ENCODE measurements at places on chromosomes 7 and 10.
A peak's percentile ranks its signal among the peaks of the same experiment; 100 is the strongest.

GRCh38 chr10:77669892-77670291 is 32.3 kb upstream of the KCNMA1 start:
- no peak overlapping the region for H3K27ac ChIP-seq
- no peak for DNase-seq
- H3K36me3 ChIP-seq = no peaks in the 10 kb centered on the region
- no peaks in the 10 kb centered on the region for H3K4me1 ChIP-seq

GRCh38 chr10:60962946-60963345 is 19.0 kb upstream of the RHOBTB1 start:
- H3K27me3 ChIP-seq = no peaks in the 10 kb centered on the region
- H3K27ac ChIP-seq = no peak overlapping the region
- no peak overlapping the region for H3K4me3 ChIP-seq
- no peaks in the 10 kb centered on the region for H3K36me3 ChIP-seq
- DNase-seq = no peak

GRCh38 chr7:69232445-69233376 is 365.6 kb upstream of the AUTS2 start:
- no peaks in the 10 kb centered on the region for H3K27me3 ChIP-seq
- H3K4me1 ChIP-seq = no peaks in the 10 kb centered on the region
- no peak overlapping the region for H3K4me3 ChIP-seq
- DNase-seq = no peak

DNA sequence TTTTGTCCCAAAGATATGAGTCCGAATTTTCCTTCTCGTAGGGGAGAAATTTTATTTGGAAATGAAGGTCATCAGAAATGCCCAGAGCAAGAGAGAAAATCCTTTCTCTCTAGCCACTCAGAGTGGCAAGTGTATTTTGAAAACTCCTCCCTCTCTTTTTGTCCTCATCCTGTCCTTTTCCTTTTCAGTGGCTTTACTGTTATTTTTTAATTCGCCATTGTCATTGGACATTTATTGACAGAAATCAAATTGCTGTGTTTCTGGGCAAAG is 39.6 kb downstream of the TET1 start:
- no peaks in the 10 kb centered on the region for H3K4me1 ChIP-seq
- H3K4me3 ChIP-seq = peak overlapping the region; percentile 70
- H3K27ac ChIP-seq = peak overlapping the region; percentile 61
- DNase-seq = no peak
- no peaks in the 10 kb centered on the region for H3K36me3 ChIP-seq

DNA sequence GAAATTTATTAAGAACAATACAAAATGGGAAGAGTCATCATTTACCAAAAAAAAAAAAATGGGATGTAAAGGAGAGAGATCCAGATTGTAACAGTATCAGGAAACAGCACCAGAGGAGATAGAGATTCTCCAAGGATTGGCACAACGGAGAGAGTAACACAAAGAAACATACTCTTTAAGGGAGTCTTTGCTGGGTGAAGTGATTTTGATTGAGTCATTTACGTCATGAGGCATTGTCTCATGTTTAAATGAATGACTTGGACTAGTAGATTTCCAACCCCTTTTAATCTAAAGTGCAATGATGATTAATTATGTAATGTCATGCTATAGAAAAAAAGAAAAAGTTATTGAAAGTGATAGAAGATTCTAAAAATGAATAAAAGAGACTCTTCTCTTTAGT is 68.8 kb downstream of the ITGB8 start:
- peaks cover 4% of the 10 kb centered on the region for H3K36me3 ChIP-seq
- no peak overlapping the region for H3K27ac ChIP-seq
- no peak overlapping the region for H3K4me3 ChIP-seq
- DNase-seq = no peak
- no peaks in the 10 kb centered on the region for H3K4me1 ChIP-seq

DNA sequence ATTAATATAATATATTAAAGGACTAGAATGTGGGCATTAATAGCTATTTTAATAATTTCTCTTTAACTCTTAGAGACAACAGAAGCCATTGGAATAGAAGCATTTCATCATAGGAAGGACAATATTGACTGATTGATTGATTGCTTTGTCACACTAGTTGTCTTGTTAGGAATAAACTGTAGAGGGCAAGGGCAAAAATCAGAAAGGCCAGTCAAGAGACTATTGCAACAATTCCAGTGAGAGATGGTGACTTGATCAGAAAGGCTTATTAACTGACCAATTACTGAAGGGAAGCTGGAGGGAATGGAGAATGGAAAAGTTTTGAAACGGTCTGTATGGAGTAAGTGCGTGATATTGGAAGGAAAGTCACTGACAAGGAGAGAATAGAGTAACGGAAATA is 87.3 kb downstream of the RUNDC3B start:
- H3K36me3 ChIP-seq = no peaks in the 10 kb centered on the region
- DNase-seq = no peak
- H3K27me3 ChIP-seq = no peaks in the 10 kb centered on the region
- no peak overlapping the region for H3K4me3 ChIP-seq
- H3K4me1 ChIP-seq = no peaks in the 10 kb centered on the region

DNA sequence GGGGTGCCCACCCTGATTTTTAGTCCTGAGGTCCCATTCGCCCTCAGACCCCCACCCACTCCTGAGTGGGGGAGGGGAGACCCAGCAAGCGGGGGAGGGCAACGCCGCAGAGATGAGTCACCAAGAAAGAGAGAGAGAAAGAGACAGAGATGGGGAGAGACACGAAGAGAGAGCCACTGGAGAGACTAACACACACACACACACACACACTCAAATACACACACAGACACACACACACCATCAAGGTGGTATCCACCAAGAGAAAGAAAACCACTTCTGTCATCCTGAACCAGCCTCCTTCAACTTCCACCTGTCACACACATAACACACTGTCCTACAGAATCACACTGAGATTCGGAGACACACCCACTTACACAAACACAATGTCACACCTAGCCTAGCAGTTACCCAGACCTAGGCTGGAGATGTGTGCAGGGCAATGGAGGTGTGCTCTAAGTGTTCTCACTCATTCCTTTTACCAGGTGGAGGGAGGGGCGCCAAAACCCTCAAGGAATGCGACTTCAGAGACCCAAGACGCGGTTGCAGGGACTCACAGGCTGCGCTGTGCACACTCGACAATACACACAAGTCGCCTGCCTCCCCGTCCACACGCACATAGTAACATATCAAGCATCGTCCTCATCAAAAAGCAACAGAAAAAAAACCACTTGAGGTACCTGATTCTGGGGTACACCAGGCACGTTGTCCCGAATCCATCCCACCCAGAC is 3.9 kb upstream of the VGF start:
- no peak overlapping the region for H3K27ac ChIP-seq
- H3K27me3 ChIP-seq = peaks cover 33% of the 10 kb centered on the region
- H3K4me3 ChIP-seq = no peak overlapping the region

DNA sequence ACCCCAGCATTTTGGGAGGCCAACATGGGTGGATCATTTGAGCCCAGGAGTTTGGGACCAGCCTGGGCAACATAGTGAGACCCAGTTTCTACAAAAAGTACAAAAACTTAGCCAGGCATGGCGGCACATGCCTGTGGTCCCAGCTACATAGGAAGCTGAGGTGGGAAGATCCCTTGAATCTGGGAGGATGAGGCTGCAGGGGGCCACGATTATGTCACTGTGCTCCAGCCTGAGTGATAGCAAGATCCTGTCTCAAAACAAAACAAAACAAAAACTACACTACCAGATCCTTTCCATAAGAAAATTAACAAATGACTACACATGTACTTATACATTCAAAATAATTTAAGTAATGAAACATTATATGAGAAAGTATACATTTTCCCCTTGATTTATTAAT is 116.4 kb upstream of the KLF6 start:
- H3K27ac ChIP-seq = no peak overlapping the region
- no peaks in the 10 kb centered on the region for H3K4me1 ChIP-seq
- no peaks in the 10 kb centered on the region for H3K36me3 ChIP-seq
- no peaks in the 10 kb centered on the region for H3K27me3 ChIP-seq
- no peak overlapping the region for H3K4me3 ChIP-seq
- DNase-seq = no peak

DNA sequence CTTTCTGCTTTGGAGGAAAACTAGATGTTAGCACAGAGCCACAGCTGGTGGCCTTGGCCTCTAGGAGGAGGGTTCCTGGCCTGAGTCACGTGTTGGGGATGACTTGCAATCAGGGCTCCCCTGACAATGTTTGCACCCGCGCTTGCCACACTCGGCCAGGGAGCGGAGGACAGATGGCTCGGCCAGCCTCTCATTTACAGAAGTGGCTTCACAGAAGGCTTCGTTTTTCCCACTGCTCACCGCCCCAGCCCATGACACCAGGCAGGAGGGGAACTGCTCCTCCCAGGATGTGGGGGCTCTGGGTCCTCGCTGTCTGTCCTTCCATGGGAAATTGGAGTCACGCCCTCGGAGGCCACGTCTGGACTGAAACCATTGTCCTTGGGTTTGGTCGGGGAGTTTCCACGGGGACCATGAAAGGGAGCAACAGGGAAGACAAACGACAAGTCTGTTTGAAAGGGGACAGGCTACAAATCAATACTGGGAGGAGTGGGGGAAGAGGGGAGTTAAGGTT is 49.6 kb upstream of the UBE3C start:
- no peak for DNase-seq
- no peaks in the 10 kb centered on the region for H3K36me3 ChIP-seq

DNA sequence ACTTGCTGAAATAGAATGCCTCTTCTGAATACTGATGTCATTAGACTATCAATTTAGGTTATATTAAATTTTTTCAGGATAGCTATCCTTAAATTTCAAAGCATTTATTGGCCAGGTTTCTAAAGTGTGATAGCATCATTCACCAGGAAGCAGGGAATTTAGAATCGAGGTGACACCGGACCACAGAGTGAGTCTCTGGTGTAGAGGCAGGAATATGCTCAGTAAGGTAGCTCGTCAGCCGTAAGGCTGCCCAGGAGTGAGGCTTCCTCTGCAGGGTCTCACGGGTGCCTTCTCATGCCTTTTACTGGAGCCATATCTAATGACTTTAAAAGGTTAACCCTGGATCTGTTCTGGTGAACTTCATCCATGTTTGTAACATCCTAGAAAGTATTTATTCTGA is 170.8 kb upstream of the KLF14 start:
- H3K4me3 ChIP-seq = peak overlapping the region; percentile 19
- H3K4me1 ChIP-seq = peaks cover 47% of the 10 kb centered on the region
- H3K27ac ChIP-seq = peak overlapping the region; percentile 91
- H3K36me3 ChIP-seq = no peaks in the 10 kb centered on the region

- no peaks in the 10 kb centered on the region for H3K4me1 ChIP-seq
- no peak for DNase-seq
- H3K36me3 ChIP-seq = no peaks in the 10 kb centered on the region
- H3K27ac ChIP-seq = no peak overlapping the region
- H3K27me3 ChIP-seq = no peaks in the 10 kb centered on the region
These were observed 413.8 kb downstream of the KCNMA1 start for GRCh38 chr10:77223526-77224460.

DNA sequence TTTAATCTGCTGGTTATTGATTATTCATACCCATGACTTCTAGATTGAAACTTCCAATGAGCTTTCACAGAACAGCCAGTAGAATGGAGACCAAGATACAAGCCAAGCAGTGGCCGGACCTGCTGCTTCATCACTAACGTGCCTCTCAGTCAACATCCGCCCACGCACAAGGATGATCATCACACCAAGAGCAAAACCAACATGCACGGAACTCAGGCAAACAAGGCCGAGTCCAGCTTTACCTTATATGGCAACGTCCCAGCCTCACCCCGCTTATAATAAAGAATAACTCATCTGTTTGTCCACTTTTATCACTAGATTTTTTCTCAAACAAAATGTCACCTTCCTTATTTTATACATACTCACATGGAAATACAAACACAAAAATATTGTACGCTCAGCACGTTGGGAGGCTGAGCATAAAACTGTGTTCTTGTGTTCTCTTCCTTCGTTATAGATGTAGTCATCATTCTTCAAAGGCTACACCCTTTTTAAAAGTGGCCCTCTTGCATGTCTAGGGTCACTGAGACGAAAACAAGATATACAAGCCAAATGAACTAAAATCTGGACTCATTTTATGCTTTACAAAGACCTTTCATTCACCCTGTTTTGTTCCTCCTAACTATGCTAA is 122.7 kb downstream of the SFMBT2 start:
- no peaks in the 10 kb centered on the region for H3K4me1 ChIP-seq
- no peak for DNase-seq
- no peak overlapping the region for H3K27ac ChIP-seq
- H3K36me3 ChIP-seq = no peaks in the 10 kb centered on the region

DNA sequence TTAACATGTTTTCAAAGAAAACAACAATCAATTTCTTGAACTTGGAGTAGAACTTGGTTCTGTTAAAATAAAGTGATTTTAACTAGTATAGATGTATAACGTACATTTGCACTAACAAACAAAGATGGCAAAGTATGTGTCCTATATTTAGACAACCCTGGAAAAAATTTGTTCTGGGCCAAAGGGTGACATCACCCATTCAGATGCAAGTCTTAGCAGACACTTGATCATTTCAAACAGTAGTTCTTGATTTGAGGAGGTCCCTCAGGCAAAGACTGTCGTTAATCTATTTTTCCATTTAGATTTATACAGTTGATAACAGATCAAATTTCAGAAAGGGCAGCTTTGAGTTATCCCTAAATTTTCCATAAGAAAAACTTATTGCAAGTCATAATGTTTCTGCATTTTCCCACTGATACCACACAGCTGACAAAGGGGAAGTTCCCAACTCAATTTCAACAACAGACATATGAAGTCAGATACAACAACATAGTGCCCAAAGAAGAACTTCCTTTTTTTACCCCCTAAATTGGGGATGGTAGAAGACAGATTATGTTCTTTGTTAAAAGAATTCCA is 5.2 kb downstream of the NMT2 start:
- DNase-seq = no peak
- H3K27me3 ChIP-seq = no peaks in the 10 kb centered on the region
- no peaks in the 10 kb centered on the region for H3K36me3 ChIP-seq
- no peak overlapping the region for H3K27ac ChIP-seq
- H3K4me3 ChIP-seq = no peak overlapping the region

DNA sequence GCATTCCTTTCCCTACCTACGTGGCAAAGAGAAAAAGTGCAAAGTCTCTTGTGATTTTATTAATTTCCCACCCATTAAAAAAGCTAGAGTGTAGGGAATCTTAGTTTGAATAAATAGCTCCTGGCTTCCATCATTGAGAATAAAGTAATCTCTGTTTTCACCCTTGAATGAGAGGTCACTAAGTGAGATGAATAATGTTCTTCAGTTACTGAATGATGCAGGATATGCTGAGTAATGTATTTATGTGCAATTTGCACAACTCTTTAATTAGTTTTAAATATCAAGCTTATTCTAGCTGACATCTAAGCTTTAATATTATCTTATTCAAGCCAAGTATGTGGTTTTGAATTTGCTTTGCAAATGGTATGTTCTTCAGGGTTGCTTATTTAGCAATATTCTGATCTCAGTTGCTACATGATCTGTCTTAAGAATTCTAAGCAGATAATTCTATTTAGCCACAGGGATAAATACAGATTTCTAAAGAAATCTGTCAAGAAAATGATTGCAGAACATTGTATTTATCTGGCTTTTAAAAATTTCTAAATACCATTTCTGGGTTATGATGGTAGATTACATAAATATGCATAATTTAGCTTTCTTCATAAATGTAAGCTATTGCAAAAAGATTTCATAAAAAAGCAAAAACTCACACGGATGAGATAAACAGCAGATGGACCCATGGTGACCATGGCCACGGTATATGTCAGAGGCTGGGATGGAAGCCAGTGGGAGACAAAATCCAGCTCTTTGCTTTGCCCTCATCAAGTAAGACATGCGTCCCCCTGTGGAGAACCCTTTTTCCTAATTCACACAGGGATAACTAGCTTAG is 141.0 kb downstream of the MACC1 start:
- H3K27me3 ChIP-seq = no peaks in the 10 kb centered on the region
- no peak for DNase-seq
- no peak overlapping the region for H3K4me3 ChIP-seq
- H3K36me3 ChIP-seq = no peaks in the 10 kb centered on the region
- no peak overlapping the region for H3K27ac ChIP-seq

GRCh38 chr10:58372607-58373441 is 12.4 kb upstream of the TFAM start:
- no peaks in the 10 kb centered on the region for H3K4me1 ChIP-seq
- H3K27me3 ChIP-seq = no peaks in the 10 kb centered on the region
- H3K4me3 ChIP-seq = no peak overlapping the region
- no peaks in the 10 kb centered on the region for H3K36me3 ChIP-seq
